Bronchial epithelial cell (primary cell): ENCODE measurements at places on chromosomes 6 and 20. TPM values are rescaled to one million over a fixed set of nuclear protein-coding genes. Genes with fewer than 3 reads are reported as not detected.

GRCh38 chr6:25392372-25392771 lies 113.2 kb downstream of the CARMIL1 start:
- DNase-seq: no peak

GRCh38 chr20:6053064-6053775 lies 640 bp downstream of the LRRN4 start:
- DNase-seq: no peak

- DNase-seq: no peak
Measured at GRCh38 chr20:31496761-31497295, 17.4 kb upstream of the HM13 start.

Gene ATAT1
- total RNA-seq: 1.8 and 2.9 TPM in 2 replicates

Gene PRDM13
- not detected in 2 replicates for total RNA-seq

Gene CCHCR1
- total RNA-seq: 14.5 and 25.2 TPM in 2 replicates
